ENCODE measurements at places on chromosomes 11 and 22.

GRCh38 chr11:126415128-126415527 is 59.6 kb downstream of the ST3GAL4 start:
- DNase-seq, result no peak

DNA sequence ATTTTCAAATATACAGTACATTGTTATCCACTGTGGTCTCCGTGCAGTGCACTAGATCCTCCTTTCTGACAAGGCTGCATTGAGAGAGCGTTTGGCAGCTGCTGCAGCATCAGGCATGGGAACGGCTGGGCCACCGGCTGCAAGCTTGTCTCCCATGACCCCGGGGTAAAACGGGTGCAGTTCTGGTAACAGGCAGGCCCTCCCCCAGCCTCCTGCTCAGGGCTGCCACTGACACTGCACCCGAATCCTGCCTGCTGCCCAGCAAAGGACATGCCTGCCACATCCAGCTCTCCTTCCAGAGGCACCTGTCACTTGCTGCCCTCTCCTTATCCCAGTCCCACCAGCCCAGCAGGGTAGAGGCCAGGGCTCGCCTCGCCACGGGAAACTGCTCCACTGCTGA is 124.5 kb upstream of the TMEM45B start:
- DNase-seq, result no peak

DNA sequence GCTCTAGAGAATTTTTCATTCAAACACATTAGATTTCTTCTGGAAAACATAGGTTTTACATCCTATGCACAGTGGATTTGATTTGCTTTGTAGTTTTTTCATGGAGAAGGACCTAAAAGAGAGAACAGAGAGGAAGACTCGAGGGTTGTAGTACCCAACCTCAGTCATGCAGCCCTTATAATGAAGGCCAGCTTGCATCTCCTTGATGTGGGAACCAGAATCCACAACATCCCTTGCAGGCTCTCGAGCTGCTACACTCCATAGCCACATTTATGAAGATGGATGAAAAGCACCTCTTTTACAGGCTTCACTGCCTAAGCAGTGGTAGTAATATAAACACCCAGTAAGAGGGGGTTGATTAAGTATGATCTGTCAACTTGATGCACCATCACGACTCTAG is 9.5 kb upstream of the OR5B12 start:
- DNase-seq, result no peak

GRCh38 chr22:39395936-39396796 is 3.4 kb upstream of the TAB1 start:
- DNase-seq, result no peak

DNA sequence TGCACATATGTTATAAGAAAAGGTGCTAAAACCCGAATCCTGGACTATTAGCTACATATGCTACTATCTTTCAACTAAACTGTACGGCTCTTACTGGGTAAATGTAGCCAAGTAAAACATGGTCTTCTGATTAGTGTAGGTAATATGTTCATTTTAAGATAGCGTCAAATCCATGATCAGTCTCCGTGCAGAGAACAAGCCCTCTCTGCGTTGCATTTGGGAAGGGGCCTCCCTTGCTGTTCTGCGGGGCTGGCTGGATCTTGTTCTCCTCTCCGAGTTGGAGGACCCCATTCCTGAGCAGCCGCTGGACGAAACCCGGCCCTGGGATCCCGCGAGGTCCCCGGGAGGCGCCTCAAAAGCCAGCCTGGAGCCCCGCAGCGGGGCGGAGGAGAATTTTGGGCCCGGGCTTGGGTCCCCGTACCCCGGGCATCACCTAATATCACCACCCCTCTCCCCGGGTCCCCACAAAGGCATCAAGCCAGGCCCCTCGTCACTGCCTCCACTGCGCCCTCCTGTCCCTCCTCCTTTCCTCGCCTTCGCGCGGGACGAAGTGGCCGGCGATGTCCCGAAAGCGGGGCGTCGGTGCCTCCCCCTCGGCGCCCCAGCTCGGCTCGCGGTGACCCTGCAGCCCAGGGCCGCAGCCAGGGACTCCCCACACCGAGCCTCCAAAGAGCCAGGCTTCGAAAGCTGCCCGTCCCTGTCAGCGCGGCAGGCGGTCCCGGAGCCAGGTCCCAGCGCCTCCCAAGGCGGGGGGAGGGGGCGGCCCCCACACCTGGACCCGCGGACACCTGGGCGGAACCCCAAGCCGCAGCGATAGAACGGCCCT is 54.5 kb upstream of the FBXO3 start:
- no peak for DNase-seq

DNA sequence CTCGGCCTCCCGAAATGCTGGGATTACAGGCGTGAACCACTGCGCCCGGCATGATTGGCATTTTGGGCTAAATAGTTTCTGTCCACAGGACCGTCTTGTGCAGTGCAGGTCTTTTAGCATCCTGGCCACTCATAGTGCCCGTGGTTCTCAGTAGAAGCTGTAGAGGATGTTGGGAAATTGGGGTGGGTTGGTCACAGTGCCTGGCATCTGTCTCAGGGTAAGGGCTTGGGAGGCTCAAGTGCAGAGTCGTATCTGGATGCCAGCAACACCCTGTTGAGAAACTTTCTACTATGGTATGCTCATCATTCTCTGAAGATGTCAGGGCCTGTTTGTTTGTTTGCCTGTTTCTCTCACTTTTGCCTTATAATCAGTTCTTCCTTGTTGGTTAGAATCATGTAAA is 21.9 kb downstream of the UBE2L3 start:
- no peak for DNase-seq

DNA sequence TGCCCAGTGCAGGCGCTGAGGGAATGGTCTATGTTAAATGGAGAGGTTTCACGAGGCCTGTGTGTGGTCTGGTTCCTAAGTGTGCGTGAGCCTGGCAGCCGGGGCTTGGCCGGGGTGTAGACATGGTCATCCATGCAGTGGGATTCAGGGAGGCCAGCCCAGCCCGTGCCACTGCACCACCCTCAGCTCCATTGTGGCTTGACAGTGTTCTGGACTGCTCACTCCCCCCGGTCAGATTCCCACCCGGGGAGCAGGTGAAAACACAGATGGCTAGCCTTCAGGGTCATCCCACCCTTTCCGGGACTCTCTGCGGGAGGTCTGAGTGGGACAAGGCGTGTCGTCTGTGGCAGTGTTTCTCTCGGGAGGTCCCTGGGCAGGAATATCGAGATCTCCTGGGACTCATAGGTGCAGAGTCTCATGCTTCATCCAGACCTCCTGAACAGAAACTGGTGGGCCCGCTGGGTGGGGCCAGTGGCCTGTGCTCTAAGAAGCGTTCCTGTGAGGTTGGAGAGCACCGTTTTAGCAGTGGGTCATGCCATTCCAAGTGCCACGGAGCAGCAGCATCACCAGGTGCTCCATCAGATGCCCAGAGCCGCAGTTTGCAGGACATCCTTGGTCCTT is 52.3 kb downstream of the ST14 start:
- DNase-seq, result no peak

DNA sequence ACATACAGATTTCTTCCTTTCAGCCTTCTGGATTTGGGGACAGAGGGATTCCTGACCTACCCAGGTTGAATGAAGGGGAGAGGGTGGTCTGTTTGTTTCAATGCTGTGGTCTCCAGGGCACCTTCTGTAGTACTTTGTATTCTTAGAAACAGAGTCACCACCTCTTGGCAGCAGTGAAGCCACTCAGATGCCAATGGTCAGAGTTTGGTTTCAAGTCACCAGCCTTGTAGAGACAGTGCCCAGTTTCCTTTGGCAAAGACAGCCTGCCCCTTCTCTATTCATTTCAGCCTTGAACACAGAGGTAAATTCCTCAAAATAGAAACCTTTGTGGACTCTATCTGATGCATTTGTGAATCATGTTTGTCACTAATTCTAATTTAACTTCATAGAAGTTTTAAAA is 111.7 kb upstream of the RASSF10 start:
- DNase-seq, result no peak

DNA sequence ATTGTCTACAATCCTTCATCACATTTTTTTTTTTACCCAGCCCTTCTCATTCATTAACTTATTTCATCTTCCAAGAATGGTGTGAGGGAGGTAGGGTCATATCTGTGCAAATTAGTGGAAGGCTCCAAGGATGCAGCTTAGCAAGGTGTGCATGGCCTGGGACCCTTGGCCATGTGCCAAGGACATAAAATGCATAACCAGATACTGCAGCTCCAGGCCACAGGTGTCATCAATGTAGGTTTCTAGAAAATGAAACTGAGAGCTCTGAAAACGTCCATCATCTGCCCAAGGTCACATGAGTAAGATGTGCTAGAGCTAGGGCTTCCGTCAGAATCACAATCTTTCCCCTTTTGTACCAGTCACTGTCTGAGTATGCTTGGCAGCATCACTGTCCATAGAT is 29.8 kb downstream of the ANKK1 start:
- no peak for DNase-seq

DNA sequence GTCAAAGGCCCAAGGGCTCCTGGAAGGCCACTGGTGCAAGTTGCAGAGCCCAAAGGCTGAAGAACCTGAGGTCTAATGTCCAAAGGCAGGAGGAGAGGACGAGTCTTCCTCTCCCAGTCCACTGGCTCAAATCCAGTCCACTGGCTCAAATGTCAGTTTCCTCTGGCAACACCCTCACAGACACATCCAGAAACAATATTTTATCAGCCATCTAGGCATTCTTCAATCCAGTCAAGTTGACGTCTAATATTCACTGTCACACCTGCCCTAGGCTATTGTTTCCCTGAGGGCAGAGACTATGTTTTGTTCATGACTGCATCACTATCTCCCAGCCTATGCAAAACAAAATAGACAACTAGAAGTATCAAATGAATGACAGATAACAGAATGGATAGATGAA is 148.1 kb downstream of the SPON1 start:
- no peak for DNase-seq

DNA sequence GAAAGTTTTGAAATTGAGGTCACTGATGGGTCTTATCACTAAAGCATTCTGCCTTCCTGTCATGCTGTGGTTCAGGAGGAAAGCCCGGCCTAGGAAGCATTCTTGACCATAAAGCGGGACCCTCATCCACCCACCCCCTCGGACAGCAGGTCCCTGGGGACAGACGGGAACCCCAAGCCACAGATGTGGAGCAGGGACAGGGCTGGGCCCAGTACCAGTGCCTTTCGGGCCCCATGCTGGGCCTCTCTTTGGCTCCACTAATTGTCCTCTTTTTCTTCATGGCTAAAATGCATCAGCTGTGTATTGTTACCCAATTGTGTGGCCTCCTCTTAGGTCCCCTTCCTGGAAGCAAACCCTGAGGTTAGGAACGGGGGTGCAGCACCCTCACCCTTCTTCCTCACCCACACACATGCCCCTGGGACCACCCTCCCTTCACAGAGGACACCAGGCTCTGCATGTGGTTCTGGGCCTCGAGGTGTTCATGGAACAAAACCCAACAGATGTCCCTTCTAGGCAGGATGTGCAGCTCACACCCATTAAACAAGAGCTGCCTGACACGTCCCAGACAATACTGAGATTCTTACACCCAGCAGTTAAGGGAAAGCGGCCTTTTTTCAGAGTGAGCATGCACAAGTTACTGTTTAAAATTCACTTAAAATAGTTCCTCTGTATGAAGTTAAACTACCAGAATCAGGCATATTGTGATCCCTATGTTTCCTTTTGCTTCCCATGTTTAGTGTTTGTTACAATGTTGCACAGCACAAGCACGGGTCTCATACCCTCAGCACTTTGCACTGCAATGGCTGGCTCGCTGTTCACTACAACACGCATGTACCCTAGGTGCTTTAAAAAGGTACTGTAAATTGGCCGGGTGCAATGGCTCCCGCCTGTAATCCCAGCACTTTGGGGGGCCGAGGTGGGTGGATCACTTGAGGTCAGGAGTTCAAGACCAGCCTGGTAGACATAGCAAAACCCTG is 807.6 kb downstream of the BRD1 start:
- DNase-seq, result no peak

DNA sequence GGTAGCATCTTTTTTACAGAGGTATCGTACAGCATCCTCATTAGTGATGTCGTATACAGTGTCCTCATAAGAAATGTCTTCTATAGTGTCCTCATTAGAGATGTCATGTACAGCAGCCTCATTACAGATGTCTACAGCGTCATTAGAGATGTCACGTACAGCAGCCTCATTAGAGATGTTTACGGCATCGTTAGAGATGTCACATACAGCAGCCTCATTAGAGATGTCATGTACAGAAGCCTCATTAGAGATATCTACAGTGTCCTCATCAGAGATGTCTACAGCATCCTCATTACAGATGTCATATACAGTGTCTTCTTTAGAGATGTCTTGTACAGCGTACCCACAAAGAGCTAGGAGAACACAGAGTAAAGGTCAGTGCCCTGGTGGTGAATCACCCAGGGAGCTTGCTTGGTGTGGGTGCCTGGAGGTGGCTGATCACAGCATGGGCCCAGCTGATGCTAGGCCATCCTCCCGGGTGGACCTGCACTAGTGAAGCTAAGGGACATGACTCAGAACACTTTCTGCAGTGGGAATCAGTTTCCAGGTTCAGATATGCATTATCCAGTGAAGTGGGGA is 109.2 kb downstream of the IGLL1 start:
- DNase-seq, result no peak

DNA sequence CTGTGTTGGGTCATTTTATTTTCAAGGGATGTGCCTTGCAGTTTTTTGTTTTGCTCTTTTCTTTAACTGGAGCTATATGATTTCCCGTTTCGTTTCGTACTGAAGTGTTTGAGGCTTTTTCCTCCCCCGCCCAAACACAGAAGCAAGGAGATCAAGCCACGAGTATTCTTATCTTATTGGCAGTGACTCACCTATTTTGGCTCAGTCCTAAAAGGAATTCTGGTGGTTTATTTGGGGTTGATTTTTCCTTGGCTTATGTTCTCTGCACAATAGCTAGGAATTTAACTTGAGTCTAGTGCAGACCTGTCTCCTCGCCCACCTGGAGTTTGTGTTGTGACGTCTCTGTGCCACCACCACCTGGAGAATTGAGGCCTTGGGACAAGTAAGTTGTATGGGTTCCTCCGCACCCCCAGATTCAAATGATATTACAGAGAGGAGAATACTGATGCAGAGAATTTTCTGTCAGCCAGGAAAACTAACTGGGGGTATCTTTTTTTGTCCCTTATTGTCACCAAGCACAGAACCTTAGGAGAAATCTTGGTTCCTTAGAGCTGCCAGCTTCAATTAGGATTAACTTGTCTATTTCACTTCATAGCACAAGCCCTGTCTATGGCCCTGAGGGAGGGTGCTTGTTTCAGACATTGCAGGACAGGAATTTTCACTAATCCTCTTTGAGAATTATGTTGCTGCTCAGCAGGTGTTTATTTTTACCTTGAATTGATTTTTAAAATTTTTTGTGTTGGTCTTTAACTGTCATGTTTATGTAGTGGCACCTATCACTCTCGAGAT is 90.4 kb upstream of the BIRC3 start:
- no peak for DNase-seq

Measured in NCI-H2081 treated with DMSO at 0.1 percent for 48 hours (cell line).